ENCODE measurements at places on chromosomes 4 and X.

DNA sequence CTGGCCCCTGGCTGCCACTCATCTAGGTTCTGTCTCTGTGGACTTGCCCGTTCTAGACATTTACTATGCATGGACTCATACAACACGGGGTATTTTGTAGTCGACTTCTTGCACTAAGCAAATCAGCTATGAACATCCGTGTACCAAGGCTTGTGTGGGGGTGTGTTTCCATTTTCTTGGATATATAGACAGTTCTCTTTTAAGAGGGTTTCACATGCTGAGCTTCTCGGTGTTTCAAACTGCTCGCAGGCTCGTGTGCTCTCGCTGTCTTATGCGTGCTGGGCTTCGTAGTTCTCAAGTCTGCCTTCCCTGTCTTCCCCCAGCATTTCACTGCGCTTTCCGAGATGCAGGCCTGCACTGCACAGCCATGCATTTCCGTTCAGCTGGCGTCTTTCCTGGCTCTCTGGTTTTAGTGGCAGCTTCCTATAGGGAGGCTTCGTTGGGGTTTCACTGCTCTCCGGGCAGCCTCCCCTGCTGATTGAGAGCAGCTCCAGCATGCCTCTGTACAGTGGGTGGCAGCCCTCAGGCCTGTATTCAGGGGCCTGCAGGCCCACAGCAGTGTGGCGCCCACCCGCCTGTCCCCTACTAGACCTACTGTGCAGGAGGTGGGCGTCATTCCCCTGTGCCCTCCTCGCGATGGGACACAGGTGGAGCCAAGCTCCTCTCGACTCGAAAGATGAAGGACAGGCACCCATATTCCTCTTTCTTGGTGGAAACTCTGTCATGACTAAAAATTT, 27.6 kb downstream of the ZBTB49 start:
- DNase-seq: no peak

GRCh38 chr4:108393890-108394472, 225.2 kb upstream of the LEF1 start:
- DNase-seq: no peak

DNA sequence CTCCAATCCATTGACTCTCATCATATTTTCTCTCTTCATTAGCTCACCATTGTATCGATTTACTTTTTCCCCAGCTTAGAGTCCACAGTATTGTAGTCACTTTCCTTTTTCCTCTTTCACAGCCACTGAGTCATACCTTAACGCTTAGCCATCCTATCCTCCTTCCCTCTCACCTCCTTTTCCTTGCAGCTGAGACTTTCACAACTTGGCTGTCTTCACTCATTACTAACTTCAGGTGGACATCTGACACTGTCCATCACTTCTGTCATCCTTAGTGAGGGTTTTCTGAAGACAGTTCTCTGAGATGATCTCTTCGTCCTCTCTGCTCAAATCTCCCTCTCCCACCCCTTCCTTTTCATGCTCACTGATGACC, 70.5 kb upstream of the ESX1 start:
- DNase-seq: no peak

DNA sequence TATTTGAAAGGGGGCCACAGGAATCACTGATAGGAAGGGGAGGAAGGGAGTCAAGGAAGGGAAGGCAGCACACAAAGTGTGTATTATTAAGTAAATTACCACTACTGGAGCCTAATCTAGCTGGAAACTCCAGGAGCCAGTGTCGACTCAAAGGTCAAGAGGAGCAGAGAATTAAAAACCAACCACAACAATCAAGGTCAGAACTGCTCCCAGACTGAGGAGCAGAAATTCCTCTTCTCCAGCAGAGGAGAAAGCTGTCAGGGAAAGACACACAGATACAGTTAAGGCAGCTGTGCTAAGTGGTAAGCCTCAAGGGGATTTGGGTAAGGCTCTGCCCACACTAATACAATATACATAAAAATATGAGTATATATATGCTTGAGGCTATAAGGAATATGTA, 87.5 kb upstream of the PTPN13 start:
- no peak for DNase-seq

DNA sequence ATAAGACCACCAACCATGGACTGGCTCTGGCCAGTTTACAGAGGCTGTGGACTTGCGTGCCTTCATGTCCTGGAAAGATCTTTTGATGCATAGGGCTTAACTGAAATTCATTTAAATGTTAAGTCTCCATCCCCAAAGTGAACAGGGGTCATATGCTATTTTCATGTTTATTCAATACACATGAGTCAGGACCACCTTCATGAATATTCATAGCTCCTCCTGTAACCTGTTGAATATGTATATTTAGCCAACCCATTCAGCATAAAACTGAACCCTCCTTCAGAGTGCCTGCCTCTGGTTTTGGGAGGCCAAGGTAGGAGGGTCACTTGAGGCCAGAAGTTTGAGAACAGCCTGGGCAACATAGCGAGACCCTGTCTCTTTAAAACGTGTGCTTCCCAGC, 7.1 kb downstream of the CTPS2 start:
- DNase-seq: no peak

- DNase-seq: no peak
These were observed 33.0 kb downstream of the PRKX start for GRCh38 chrX:3680459-3680858.

- no peak for DNase-seq
These were observed 4.1 kb downstream of the KDR start for GRCh38 chr4:55121246-55121645.

DNA sequence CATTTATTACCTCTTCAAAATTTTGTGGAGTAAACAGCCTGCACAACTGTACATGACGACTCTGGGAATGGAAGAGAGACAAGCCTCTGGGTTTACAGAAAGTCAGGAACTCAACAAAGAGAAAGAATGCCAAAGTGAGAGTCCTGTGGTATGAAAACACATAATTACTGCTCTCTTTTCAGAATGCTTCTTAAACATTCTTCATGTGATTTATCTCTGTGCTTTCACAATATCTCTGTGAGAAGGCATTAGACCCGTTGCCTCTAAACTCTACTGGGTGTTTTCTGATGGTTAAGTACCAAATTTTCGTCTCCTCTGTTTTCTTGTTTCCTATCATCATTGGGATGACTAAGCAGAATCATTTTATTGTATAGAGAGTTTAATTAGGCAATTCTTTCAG, 966.6 kb upstream of the SLIT2 start:
- DNase-seq: no peak

DNA sequence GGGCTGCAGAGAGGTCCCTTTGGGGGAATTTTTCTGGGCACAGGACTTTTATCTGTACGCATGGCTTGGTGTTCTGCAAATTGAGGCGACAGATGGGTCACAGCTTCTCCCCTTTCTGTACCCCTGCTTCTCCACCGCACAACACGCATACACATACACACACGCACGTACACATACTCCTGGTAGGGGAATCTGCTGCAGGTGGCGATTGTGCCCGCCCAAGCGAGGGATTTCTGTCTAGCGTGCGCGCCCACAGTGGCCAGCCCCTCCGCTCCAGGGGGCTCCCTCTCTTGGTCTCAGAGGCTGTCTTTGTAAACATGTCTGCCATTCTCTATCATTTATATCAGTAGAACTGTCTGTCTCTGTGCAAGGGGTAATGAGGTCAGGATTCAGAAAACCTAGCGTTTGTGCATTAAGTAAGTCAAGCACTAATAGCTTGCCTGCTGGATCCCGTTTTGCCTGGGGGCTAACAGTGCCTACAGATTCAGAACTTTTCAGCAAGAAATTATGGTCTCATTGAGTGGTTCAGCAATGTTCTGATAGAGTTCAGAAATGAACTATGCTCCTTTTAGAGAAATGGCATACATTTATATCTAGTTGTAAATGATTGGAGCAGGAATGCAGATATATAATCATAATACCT, 2.2 kb downstream of the GRID2 start:
- DNase-seq: no peak

DNA sequence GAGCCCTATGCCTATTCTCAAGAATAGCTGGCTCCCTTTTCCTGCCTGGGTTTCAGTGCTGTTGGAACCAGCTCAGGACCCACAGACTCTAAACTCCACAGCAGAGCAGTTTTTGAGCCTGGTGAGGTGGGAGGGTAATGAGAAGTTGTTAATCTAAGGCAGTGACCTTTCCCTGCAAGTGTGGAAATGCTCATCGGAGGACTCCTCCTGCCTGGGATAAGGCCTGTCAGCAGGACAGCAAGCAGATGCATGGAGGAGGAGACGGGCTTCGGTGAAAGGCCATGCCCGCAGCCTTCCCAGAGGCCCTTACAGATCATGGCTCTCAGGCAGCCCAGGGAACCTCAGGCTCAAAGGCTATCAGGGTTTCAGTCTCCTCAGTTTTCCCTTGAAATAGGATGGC, 70.0 kb upstream of the SHISA3 start:
- DNase-seq: no peak

DNA sequence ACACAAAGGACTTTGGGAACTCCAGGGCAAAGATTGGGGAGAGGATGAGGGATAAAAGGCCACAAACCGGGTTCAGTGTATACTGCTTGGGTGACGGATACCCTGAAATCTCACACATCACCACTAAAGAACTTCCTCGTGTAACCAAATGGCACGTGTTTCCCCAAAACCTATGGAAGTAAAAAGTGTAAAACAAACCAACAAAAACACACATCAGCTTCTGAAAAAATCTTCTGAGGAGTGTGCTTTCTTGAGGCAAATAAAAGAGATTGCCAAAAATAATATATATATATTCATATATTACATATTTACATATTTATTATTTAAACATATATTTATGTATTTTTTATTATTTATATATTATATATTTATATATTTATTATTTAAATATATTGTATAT, 3.9 kb downstream of the P2RY8 start:
- DNase-seq: no peak

GRCh38 chrX:150958177-150958576, 25.0 kb upstream of the HMGB3 start:
- DNase-seq: no peak

GRCh38 chr4:149264093-149264733, 551.4 kb downstream of the IQCM start:
- peak; percentile 50 for DNase-seq

- peak; percentile 40 for DNase-seq
These were observed 64.8 kb downstream of the TSC22D3 start for GRCh38 chrX:107710617-107711391.

DNA sequence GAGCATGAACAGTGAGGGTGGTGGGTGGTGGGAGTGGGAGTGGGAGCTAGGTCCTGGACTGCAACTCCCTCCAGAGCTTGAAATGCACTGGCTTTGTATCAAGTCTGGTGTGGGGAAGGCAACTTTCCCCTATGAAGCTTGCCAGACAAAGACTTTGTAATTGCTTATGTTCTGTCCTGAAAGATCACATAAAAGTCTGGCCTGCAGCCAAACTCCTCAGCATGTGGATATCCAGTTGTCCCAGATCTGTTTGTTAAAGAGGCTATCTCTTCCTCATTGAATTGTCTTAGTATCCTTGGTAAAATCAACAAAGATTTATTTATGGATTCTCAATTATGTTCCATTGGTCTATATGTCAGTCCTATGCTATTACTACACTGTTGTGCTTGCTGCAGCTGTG, 607.9 kb downstream of the GLUD2 start:
- no peak for DNase-seq

DNA sequence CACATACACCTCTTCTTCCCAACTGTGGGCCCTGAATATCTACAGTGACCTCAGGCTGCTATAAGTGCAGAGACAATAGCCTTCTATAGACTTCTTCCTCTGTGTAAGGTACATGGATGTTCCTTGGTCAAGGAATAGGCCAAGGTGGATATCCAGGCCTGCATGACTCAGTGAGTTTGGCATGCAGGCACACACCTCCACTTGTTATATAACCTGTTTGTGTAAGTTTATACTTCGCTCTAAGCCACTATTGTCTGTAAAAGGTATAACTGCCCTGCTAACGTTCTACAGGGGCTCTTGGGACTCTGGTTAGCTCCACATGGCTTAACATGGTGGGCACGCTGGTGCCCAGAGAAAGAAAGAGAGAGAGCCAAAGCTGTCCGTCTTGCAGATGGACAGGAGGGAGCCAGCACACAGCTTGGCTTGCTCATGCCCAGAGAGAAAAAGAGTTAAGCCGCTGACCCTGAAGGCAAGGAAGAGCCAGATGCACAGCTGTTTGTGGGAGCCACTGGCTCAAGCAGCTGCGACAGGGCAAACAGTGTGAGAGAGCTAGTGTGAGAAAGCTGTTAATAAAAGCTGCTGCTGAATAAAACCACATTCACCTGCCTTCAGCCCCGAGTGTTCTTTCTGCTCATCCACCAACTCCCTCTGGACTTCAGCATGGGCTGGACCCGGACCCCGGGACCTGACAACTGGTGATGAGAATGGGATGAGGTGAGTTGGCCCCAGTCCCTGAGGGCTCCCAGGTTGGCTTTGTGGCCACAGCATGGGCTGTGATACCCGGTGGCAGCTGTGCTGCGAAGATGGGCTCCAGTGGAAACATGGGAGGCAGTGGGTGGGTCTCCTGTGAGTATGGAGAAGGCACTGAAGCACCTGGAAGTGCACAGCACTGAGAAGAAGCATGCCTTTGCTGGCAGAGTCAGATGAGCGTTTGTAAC, 44.5 kb upstream of the ZBTB33 start:
- no peak for DNase-seq

DNA sequence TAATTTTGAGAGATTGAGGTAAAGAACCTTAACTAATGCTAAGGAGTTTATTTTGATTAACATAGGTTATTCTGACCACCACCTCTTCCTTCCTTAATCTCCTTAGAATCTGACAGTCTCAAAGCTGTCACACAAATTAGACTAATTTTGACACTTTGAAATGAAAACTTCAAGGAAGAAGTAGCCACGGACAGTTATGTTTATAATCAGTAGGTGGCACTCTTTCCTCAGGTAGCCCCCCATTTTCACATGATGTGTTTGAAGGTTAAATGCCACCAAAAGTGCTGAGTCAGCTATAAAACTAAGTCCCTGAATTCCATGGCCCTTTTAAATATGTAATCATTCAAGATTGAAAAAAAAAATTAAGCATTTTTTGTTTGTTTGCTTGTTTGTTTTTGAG, 22.4 kb downstream of the TMEM33 start:
- no peak for DNase-seq

DNA sequence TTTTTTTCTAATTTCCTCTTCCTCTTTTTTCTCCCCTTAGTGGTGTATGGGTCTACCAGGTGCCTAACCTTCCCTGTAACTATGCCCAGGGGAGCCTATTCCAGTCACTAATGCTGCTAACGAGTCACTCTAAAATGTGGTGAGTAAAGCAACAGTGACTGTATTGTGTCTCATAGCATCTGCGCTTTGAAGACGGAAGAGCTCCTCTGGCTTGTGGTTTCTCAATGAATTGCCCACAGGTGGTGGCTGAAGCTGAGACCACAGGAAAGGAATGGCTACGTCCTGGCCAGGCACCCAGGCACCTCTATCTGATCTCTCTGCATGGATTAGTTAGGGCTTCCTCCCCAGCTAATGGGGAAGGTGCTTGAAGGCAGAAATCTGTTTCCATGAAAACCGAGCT, 763.5 kb upstream of the FRG1 start:
- no peak for DNase-seq

DNA sequence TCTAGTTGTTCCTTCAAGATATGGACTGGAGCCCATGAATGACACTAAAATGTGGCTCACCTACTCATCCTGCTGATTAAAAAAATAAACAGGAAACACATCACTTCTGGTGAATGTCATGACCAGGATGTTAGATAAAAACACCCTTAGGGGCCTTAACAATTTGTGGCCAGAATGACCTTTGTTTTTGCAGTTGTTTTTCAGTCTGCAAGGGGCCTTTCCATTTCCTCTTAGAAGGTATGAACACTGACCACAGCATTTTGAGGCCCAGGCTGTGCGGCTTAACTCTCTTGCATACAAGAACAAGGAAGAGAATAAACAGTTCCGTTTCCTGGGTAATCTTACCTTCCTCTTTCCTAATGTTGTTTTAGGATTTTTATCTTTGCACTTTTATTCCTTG, 113.2 kb downstream of the IL1RAPL2 start:
- DNase-seq: no peak

Data from Caco-2 (cell line).